ENCODE measurements at places on chromosomes 1 and 21.

DNA sequence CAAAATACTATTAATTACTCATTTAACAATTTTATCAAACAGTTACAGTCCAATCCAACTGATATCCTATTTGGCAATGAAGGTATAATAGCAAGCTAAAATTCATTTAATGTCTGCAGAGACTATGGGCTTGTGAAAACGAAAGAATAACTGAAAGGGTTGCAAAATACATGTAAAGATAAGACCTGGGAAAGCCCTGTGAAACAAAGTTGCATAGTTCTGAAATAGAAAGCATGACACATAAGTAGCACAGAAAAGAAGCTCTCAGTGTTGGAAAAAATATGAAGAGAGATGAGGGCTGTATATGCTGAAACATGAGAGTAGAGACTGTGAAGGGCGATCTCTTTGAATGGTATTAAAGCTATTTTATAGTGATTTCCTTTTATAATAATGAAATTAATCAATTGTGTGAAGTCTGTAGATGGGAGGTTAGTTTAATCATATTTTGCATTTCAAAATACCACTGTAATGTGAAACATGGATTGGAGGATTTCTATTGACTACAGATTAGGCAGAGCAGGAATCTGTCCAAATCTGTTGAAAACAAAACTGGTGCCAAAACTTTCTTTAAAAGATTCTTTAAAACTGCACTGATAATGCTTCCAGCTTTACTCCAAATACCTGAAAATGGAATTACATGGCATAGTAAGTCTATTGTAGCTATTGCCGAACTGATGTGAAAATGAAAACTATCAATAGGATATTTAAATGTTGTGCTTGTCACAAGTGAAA lies 1518.9 kb upstream of the B3GALT2 start:
- DNase-seq, result no peak

DNA sequence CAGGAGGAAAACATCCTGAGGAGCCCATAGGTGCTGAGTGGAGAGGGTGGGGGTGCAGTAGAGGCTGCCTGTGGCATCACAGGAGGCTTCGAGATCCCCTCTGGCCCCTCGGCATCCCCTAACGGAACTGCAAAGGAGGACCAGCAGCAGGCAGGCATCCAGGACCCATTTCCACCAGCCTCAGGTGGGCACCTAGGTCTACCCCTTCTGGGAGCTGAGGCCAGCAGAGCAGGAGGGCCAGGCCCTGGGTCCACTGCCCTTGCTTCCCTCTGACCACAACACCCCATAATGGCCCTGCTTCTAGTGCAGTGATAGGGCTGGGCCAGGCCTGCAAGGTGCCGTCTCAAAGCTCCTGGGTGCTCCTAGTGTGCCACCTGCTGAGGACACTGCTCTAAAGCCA lies 723.0 kb downstream of the PTPRU start:
- no peak for DNase-seq

DNA sequence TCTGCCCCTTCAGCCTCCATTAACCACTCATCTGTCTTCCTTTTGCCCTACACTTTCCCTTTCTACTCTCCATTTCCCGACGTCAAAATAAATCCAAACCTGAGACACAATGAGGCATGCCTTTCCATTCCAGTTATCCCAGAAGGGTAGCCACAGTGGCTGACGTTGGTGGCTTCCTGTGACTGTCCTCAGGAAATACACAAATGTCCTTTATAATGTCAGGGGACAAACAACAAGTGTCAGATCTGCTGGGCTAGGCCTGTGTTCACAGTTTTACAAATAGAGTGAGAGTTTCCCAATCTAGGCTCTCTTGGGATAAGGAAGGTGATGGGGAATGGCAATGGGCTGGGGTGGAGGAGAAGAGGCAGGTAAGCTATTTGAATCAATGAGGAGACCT lies 135.3 kb downstream of the BRINP2 start:
- no peak for DNase-seq

DNA sequence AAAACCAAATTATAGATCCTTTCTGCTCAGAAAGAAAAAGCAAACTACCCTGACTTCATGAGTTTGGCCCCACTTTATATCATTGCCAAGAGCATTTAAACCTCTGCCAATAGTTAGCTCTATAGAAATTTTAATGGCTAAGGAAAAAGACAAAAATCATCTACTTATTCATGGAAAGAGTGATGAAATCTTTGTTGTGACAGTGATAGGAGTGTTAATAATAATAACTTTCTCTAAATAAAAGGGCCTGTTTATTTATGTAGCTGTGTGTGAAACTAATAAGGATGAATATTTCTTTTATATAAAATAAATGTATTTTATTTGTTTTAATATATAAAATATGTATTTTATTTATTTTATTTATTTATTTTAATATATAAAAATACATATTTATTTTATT lies 6.4 kb downstream of the CHODL start:
- DNase-seq, result no peak

DNA sequence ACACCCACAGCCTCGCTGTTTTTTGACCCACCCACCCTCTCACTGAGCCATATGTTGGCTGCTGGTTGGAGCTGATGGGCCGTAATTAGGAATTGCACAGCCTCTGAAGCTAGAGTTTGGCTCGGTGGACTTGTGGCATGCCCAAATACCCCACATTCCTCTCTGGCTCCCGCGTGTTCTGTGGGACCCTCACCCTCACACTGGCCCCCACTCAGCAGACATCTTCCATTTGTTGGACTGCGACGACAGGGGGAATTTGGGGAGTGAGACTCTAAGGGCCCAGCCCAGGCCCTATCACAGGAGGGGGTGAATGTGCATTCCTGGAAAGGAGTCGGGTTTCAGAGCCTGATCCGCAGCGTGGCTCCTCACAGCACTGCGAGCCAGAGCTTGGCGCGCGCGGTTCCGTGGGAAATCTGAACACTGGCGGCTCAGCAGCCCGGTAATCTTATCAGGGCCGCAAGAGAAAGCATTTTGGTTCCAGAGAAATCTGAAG lies 5.2 kb downstream of the RCSD1 start:
- no peak for DNase-seq

DNA sequence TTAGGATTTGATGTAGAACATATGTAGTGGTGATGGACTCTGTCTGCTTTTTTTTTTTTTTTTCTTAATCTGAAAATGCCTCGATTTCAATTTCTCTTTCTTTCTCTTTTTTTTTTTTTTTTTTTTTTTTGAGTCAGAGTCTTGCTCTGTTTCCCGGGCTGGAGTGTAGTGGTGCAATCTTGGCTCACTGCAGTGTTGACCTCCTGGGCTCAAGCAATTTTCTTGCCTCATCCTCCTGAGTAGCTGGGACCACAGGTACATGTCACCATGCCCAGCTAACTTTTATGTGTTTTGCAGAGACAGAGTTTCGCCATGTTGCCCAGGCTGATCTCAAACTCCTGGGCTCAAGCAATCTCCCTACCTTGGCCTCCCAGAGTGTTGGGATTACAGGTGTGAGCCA lies 17.4 kb downstream of the MAST2 start:
- DNase-seq, result no peak

DNA sequence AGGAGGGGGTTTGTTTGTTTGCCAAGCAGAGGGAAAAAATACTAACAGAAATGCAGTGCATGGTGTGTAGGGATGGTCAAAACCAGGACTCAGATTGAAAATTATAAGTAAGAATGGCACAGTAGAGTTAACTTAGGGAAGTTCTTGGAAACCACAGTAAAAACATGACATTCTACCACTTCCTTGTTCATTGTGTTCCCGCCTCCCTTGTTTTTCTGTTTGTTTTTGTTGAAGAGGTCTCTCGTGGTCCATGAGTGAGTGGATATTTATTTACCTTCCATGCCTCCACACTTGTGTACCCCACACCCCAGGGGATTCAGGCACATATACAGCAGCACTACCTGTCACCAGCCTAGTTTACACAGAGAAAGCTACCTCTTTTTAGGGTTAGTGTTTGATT lies 69.6 kb downstream of the OLFML2B start:
- no peak for DNase-seq

GRCh38 chr1:114982251-114982650 lies 47.4 kb upstream of the TSHB start:
- no peak for DNase-seq

DNA sequence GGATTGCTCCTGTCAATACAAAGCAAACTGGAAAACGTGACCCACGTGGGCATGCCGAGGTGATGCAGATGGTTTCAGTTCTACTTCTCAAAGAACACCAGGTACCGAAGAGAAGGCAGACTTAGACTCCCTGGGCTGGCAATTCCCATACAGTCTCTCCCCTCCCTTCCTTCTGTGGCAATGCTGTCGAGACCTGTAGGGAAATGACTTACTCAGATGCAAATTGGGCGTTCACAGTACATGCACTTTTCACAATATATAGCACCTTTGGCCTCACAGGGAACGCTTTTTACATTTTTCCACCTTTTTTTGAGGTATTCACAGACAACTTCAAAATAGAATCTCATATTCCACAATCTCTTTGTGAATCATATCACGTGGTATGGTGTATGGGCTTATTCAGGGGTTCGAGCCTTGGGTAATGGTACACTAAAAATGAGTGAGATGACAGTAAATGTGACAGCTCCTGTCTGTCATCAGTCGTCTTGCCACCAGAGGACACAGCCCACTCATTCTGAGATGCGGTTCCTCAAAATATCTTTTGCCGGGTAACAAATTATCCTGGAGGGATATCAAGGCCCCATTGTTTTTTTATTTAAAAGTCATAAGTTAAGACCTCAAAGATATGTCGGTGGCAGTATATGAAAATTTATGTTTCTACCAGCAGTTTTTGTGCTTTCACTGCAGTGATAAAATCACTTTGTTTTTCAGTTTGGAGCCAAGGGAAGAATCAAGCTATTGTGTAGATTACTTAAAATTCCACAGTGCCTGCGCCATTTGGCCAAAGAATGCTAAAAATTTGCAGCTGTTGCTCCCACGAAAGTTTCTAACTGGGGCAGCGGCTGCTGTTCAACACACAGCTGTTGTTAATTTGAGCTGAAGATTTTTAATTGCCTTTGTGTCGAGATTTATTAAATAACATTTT lies 168.4 kb downstream of the ZZZ3 start:
- DNase-seq, result no peak

- no peak for DNase-seq
These were observed 56.9 kb downstream of the TBCE start for GRCh38 chr1:235424092-235424491.

DNA sequence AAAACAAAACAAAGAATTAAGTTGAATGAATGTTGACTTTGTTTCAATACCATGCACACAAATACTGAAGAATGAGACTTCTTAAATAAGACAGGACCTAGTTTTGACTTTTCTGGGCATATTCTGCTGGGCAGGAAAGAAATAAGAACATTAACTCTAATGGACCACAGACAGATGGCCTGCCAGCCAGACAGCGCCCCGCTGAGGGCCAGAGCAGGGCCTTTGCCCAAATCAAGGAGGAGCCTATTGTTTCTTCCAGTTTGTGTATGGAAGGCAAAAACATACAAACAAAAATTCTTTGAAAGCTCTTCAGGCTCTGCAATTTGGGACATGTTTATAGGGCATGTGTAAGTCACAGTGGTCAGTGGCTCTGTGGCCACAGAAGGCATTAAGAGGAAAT lies 44.4 kb upstream of the KIF26B start:
- no peak for DNase-seq

DNA sequence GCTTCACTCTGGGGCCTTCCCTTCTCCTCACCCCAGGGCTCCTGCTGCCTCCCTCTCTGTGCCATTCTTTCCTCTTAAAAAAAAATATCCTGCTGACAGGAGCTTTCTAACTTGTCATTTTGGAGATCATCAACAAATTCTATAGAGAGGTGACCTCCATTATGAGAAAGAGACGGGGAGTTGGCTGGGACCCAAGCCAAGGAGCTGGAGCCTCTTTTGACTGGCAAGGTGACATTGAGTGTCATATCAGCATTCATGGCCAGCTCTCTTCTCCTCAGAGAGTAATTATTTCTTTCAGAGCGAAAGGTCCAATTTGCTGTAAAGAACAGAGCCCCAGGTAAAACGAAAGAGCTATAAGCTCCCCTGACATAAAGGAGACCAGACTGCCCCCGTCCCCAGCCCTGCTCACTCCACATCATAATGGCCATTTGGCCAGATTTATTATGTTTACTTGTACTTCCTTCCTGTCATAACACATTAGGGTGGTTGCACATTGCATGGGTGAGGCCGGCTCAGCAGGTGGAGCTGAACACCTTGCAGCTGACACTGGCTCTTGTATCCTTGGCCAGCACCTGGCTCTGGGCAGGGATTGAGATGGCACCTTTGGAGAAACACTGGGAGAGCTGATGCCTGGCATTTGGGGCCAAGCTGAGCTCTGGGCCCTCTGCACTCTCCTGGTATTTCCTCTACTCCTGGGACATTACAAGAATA lies 404.0 kb upstream of the VAMP3 start:
- no peak for DNase-seq

- DNase-seq, result no peak
These were observed 72.3 kb upstream of the ARTN start for GRCh38 chr1:43861337-43861736.

GRCh38 chr1:8370905-8371315 lies 53.0 kb downstream of the SLC45A1 start:
- no peak for DNase-seq

Data from stimulated activated CD8-positive, alpha-beta memory T cell treated with anti-CD3 and anti-CD28 coated beads, Interleukin-15, amount 100 ng/mL, for 4 hours (primary cell).